ENCODE measurements at places on chromosomes 5 and 9.

DNA sequence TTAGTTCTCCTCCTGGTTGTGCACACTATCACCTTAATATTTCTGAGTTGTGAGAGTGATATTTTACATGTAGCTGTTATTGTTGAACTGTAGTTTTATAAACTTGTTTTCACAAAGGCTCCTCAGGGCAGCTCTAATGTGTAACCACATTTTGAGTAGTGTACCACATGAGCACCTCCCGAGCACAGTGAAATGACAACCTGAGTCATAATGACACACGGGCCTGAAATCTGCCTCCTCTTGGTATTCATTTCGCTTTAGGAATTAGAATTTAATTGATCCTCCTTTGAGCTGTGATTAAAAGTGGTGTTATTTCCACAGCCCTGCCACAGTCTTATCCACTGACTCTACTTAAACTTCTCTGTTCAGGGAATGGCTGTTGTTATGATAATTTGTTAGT is 7.9 kb downstream of the MTRR start:
- peaks cover 86% of the 10 kb centered on the region for H3K36me3 ChIP-seq
- H3K4me1 ChIP-seq: peaks cover 3% of the 10 kb centered on the region
- no peaks in the 10 kb centered on the region for H3K27me3 ChIP-seq
- no peak overlapping the region for H3K4me3 ChIP-seq
- no peak overlapping the region for H3K27ac ChIP-seq

- no peak overlapping the region for H3K27ac ChIP-seq
- no peak for DNase-seq
- peaks cover 6% of the 10 kb centered on the region for H3K4me1 ChIP-seq
- H3K36me3 ChIP-seq: no peaks in the 10 kb centered on the region
- no peaks in the 10 kb centered on the region for H3K27me3 ChIP-seq
These were observed 78.9 kb downstream of the APBA1 start for GRCh38 chr9:69593301-69593700.

DNA sequence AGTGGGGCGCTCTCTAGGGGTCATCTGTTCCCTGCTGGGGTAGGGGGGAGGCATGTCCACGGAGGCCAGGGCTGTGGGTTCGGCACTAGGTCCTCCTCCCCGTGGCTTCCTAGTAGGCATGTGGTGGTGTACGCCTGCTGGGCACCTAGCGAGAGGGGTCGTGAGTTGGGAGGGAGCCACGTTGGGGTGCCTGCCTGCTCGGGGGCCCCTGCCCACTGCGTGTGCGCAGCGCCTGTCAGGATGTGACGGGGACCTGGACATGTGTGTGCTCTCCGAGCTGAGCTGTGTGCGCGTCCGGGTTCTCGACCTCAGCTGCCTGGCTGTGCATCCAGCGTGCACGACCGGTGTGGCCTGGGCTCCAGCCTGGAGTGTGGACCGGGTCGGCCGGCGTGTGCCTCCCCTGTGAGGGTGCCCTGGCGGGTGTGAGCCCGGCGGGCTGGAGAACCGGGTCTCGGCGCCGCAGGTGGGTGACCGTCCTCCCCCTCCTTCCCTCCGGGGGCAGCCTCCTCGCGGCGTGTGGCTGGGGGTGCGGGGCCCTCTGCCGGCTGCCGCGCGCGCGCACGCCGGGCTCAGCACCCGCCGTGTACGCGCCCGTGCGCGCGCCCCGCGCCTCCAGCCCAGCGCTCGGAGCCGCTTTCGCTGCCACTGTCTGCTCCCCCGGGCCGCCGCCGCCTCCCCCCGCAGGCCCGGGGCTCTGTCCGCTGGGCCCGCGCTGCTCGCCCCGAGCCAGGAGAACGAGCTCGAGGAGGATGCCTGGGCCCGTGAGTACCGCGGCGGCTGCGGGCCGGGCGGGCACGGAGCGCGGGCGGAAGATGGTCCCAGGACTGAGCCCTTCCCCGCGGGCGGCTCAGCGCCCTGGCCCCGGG is at the start of gene PRR7:
Gene PRR7, plus strand, starts transcription at position 615 of the 866 bp plus-strand sequence. CDS start 8,254 bp downstream, outside the sequence.
- H3K36me3 ChIP-seq: peaks cover 12% of the 10 kb centered on the region
- peak; percentile 73 for DNase-seq

DNA sequence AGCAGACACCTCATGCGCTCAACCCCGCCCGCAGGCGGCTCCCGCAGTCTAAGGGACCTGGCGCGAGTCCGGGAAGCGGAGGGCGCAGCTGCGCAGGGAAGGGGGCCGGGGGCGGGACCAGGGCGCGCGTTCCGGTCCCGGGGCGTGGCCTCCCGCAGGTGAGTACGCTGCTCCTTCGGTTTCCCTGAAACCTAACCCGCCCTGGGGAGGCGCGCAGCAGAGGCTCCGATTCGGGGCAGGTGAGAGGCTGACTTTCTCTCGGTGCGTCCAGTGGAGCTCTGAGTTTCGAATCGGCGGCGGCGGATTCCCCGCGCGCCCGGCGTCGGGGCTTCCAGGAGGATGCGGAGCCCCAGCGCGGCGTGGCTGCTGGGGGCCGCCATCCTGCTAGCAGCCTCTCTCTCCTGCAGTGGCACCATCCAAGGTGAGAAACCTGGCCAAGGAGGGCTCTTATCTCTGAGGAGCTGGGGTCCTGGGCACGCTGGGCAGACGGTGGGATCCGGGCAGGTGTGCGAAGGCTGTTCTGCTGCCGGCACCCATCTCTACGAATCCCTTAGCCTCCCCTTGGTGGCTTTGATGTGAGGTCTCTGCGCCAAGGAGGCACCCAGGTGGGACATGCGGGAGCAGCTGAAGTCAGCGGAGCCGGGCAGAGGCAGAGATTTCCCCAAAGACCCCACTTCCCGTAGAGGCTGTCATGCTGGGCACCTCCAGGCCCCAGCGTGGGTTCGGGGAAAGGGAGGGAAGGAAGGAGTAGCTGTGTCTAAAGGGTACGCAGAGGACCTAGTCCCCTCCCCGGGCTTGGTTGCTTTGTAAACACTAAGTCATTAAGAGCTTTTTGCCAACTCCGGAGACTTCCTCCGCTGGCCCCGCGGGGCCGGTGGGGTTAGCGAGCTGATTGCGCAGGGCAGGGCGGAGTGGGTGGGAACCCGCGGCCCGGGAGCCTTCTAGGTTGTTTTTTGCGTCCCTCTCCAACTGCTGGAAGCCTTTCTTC is at the start of gene F2RL1:
Gene F2RL1, plus strand, starts transcription at position 187 of the 988 bp plus-strand sequence. Its CDS starts 153 bp downstream, at position 340.
- no peaks in the 10 kb centered on the region for H3K36me3 ChIP-seq
- no peaks in the 10 kb centered on the region for H3K27me3 ChIP-seq
- H3K4me1 ChIP-seq: no peaks in the 10 kb centered on the region
- no peak within 1 kb of the TSS for H3K27ac ChIP-seq
- no peak within 1 kb of the TSS for H3K4me3 ChIP-seq

DNA sequence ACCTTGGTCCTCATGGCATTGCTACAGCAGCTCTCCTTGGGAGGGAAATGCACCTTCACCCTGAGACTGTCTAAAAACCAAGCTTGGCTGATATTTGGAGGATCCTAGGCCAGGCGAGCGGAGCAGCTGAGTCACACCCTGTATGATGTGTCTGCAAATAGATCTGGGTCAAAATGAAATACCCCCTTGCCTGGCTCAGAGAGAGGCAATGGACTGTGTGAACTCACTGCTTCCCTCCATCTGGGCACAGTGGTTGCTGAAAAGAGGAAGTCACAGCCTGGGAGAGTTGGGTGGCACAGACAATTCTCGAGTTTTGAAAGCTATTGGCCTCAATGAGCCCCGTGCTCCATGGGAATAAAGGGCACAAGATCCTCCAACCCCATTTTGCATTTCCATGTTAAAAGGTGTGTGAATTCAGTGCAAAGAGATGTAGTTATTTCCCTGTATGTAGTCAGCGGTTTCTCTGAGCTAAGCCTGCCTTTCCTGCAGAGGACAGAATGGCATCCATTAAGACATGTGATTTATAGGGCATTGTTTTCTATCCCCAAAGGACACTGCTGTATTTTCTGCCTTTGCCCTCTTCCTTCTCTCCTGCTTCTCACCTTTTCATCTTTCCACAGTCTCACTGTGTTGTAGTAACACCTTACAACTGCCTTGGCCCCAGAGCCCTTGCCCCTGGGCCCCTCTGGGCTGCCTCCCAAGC is 177.2 kb downstream of the GADD45G start:
- no peaks in the 10 kb centered on the region for H3K36me3 ChIP-seq
- H3K4me1 ChIP-seq: no peaks in the 10 kb centered on the region
- no peak overlapping the region for H3K27ac ChIP-seq
- DNase-seq: no peak
- H3K27me3 ChIP-seq: no peaks in the 10 kb centered on the region
